Sciatic nerve (tissue), 2 donors: ENCODE measurements at places on chromosomes 5 and 9.

DNA sequence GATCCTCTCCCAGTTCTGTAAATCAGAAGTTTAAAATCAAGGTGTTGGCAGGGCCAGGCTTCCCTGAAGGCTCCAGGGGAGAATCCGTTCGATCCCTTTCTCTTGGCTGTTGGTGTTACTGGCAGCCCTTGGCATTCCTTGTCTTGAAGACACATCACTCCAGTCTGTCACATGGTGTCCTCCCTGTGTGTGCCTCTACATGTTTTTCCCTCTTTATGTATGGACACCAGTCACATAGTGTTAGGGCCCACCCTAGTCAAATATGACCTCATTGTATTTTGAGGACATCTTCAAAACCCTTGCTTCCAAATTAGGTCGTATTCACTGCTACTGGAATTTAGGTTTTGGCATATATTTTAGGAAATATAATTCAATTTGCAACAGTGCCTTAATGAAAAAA, 94.6 kb downstream of the RASEF start:
- no peak for DNase-seq

GRCh38 chr9:98852460-98852734, 44.9 kb downstream of the GALNT12 start:
- no peak for DNase-seq

DNA sequence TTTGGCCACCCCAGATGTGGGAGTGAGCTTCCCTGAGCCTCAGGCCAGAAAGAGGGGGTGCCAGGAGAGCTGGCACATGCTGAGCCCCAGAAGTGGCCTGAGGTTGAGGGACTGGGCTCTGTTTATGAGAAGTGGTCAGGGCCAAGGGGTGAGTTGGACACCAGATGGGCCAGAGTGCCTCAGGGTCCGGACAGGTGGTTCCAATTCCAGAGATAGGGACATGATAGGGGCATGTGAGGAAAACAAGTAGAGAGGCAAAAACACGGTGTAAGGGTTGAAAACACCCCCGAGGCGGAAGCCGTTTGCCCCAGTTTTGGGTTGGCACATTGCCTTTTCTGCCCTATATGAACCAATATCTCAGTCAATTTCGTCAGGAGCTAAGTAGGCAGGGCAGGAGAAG, 125.6 kb upstream of the NFIB start:
- DNase-seq, result no peak

- peak; percentile 52 for DNase-seq
Measured at GRCh38 chr9:113636165-113636564, 172.6 kb downstream of the RGS3 start.

DNA sequence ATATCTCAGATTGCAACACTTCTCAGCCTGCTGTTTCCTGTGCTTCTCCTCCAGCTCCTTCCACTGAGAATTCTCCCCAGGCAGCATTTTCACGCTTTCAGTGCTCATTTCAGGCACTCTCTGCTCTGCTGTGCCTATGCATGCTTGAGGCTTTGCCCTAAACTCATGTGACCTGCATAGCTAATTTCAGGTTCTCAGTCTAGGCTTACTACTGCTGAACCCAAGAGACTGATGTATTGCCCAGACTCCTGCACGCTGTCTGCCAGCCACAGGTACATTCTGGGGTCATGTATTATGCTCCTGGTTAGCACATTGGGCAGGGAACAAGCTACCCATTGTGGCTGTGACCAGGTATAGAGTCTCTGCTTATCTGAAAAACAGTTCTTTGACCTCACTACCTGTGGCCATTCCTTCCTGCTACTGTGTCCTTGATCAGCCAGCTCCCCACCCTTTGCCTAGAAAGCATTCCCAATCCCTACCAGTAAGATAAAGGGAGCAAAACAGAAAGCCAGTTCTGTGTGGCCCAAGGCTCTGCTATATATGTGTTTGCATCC, 34.7 kb downstream of the PIP5K1B start:
- no peak for DNase-seq

- DNase-seq, result peak; percentile 36
Measured at GRCh38 chr5:178557416-178557815, 32.8 kb downstream of the COL23A1 start.

DNA sequence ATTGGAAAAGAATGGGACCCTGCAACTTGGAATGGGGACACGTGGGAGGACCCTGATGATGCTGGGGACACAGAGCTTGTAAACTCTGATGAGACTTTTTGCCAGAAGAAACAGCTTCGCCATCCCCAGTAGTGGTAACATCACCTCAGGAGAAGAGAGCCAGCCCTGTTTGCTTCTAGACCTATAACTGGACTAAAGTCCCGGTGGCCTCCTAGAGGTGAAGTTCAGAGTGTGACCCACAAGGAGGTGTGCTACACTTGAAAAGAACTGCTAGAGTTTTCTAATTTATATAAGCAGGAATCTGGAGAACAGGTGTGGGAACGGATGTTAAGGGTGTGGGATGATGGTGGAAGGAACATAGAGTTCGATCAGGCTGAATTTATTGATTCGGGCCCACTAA, 19.8 kb downstream of the NSA2 start:
- DNase-seq, result no peak
